NCI-H2081 (cell line): ENCODE measurements at places on chromosomes 7 and 10.
A peak's percentile ranks its signal among the peaks of the same experiment; 100 is the strongest.

DNA sequence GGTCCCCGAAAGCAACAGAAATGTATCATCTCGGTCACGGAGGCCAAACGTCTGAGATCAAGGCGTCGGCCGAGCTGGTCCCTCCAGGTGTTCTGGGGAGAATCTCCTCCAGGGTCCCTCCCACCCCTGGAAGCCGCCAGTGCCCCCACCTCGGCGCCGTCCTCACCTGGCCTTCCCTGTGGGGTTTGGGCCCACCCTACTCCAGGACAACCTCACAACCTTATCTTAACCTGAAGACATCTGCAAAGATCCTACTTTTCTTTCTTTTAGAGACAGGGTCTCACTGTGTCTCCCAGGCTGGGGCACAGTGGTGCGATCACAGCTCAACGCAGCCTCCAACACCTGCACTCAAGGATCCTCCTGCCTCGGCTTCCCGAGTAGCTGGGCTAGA is 33.4 kb downstream of the ADAP1 start:
- DNase-seq: no peak

- DNase-seq: peak; percentile 71
Measured at GRCh38 chr7:112422842-112423496, 27.3 kb upstream of the IFRD1 start.

DNA sequence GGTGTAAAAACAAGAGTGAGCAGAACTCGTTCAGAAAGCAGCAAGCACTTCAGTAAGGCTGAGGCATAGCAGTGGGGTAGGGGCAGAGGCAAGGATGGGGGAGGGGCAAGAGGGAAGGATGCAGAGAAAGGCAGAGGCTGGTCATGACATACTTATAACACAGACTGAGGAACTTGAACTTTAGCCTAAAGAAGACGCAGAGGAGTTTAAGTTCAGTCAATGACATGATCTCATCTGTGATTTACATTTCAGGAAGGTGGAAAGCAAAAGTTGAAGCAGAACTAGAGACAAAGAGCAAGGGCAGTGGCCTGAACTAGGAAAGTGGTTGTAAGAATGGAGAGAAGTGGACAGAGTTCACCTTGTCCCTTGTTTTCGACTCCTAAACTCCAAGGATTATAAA is 15.8 kb downstream of the MACC1 start:
- DNase-seq: no peak

GRCh38 chr10:1420661-1421362 is 316.5 kb downstream of the ADARB2 start:
- peak; percentile 89 for DNase-seq

GRCh38 chr7:92633211-92633906 is 43.2 kb upstream of the FAM133B start:
- DNase-seq: no peak

- no peak for DNase-seq
Measured at GRCh38 chr10:123755061-123755460, 88.9 kb downstream of the GPR26 start.

DNA sequence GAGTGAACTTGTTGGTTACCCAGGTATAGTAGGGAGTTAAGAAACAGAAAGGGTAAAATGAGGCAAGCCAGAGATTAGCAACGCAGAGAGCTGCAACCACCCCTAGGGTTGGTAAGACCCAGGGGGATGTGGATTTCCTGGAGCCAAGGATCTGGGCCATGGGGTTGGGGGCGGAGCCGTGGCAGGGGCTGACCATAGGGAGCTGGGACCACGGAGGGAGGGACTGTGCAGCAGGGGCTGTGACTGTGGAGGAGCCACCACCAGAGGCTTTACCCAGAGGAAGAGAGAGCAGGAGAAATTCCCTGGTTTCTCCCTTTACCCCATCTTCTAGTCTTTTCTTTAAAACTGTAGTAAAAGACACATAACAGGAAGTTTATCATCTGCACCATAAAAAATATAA is 58.6 kb upstream of the BAIAP2L1 start:
- no peak for DNase-seq

GRCh38 chr7:30710669-30711068 is 28.4 kb upstream of the CRHR2 start:
- DNase-seq: no peak

DNA sequence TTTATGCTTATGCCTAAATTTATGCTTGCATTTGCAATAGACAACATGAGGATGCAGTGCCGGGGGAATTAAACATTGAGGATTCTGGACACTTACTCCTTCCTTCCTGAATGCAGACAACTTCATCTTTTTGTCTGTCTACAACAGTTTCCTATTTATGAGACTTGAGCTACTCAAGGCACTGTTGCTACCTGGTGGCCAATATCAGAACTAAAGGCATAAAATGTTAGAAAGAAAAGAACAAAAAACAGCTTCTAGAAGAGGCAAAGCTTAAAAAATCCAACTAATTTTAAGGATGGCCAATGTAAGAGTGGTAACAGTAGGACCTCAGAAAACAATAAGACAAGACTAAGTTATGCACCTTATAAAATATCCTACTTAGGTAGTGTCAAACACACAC is 144.5 kb upstream of the PTN start:
- DNase-seq: no peak

DNA sequence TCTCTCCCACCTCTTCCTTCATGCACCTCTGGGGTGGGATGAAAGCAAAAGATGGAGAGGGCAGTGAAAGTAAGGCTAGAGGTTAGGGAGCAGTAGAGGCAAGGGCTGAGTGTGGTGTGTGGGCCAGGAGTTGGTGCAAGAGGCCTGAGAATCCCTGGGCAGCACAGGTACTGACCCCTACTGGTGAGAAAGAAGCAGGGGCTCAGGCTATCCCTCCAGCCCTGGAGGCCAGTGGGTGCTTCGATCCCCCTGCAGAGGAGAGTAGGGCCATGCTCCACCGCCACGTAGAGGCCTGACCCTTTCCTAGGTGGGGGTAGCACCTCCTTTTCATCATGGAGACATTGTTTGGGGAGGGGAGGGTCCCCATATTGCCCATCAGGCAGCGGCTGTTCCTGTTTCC is 9.8 kb downstream of the CDHR1 start:
- DNase-seq: no peak

GRCh38 chr7:75888464-75889222 is 9.8 kb downstream of the RHBDD2 start:
- no peak for DNase-seq

GRCh38 chr10:63229161-63229560 is 96.0 kb downstream of the NRBF2 start:
- DNase-seq: no peak

DNA sequence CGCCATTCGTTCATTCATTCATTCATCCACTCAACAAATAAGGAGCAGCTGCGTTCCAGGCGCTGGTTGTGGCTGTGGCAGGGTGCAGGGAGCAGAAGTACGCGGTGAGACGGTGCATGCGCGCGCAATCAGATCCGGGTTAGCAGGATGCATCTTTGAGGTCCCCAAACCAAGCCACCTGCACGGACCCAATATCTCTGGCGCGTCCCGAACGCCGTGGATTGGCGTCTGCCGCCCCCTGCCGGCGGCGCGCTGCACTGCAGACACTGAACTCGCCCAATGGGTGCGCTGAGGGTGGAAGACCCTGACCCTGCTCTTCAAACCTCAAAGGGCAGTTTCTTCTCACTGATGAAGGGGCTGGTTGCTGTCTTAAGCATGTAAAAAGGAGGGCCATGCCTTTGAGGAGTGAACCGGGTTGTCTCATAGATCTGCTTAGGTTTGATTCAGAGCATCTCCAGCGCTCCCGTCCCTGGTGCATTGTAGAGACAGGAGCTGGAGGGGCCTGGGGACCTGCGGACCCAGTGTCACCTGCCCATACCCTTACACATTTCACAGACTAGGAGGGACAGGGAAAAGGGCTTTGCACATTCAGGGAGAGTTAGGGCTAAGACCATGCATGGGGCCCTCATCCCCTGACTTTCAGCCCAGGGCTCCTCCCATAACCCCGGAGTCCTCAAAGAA is 102.5 kb downstream of the RAMP3 start:
- DNase-seq: peak; percentile 34

DNA sequence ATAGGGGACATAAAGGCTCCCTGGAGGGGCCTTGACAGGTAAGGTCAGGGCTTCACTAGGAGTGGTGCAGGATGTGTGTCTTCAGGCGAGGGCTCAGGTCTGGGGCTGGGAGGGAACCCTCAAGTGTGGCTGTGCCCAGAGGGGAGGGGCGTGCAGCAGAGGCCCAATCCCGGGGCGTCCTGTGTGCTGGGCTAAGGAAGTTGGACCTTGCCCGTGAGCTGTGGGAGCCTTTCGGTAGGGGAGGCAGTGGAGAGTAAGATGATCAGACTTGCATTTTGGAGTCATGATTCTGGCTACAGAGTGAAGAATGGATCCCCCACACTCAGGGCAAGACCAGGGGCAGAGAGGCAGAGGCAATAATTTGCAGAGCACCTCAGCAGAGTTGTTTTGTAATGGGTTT is 145.4 kb downstream of the BUB3 start:
- no peak for DNase-seq

- DNase-seq: no peak
Measured at GRCh38 chr10:24463611-24464426, 254.9 kb downstream of the KIAA1217 start.

GRCh38 chr10:63710703-63711102 is 189.5 kb downstream of the REEP3 start:
- no peak for DNase-seq

- peak; percentile 90 for DNase-seq
Measured at GRCh38 chr7:2192831-2193534, 39.8 kb downstream of the MAD1L1 start.

GRCh38 chr7:5303591-5304505 is 21.1 kb downstream of the SLC29A4 start:
- DNase-seq: no peak

GRCh38 chr10:65660006-65660405 is 1265.8 kb upstream of the LRRTM3 start:
- DNase-seq: no peak

GRCh38 chr10:120483651-120484301 is 26.7 kb downstream of the PLPP4 start:
- DNase-seq: no peak

DNA sequence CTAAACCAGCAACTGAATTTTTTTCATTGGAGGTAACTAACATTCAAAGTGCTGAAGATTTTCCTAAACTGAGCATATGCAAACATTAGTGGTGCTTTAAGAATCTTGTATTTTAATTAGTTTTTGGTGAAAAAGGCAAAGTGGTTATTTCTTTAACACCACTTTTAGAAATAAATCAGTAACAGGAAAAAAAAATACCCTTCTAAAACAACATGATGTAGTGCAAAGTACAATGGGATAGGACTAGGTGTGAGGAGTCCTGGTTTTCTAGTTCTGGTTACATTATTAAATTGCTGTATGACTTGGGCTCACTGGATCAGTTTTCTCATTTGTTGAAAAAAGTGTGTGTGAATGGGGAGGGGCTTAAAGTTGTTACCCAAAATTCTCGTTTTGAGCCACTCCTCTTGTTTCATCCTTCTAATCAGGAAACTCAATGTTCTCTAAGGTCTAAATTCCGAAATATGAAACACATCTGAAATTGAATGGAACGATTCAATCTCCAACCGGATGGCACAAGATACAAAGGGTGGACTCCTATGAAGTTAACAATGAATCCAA is 1.8 kb downstream of the WASL start:
- no peak for DNase-seq

DNA sequence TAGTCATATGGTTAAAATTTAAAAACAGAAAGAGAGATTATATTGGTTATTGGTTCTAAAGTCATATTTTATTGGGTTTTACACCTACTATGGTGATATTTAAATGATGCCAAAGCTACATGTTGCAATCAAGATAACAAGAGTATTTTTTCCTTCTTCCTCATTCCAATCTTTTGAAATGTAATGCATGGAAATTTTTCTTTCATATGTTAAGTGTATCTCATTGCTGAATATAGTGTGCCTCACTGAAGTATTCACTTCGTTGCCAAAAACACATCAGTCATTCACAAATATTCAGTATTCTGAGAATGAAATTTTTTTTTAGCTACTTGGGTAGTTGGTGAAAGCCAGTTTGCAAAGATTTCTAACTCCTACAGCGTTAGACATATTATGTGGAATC is 19.5 kb downstream of the HDAC9 start:
- DNase-seq: no peak

GRCh38 chr7:29510028-29510427 is 53.6 kb upstream of the PRR15 start:
- DNase-seq: no peak

DNA sequence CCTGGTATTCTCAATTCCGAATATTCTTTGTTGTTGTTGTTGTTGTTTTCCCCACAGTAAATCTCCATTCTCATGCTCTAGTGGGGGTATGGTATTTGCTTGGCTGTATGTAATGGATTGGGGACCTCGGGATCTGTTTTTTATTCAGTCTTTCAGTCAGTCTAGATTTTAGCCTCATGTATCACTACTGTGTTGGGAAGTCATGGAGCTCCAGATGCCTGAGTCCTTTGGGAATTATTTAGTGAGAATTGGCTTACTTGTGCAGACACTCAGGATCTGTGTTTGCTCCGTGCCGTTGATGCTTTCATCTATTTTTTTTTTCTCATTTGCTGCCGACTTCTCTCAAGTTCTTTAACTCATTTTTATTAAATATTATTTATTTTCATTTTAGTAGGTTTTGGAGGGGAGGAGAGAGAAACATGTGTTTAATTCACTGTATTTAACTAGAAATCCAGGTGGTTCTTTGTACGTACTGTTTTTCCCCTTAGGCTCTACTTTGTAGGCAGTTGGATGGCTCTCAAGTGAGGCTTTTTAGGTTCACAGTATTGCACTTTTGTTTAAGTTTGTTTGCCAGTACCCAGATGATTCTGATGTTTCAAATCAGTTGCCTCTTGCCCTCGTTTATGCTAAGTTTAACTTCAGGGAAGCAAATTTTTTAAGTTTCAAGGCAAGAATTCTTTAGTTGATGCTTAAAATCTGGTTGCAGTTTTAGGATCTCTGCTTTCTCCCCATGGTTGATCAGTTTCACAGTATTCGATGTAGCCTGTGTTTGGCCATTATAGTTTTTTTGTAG is 36.9 kb downstream of the ZNRF2 start:
- DNase-seq: peak; percentile 15
